ENCODE measurements at places on chromosomes 3 and 15.

GRCh38 chr15:44798826-44799225, 62.5 kb downstream of the TRIM69 start:
- DNase-seq: no peak

- DNase-seq: peak; percentile 21
These were observed 93.2 kb upstream of the AGTR1 start for GRCh38 chr3:148604270-148605085.

- DNase-seq: peak; percentile 8
These were observed 474 bp downstream of the MINAR1 start for GRCh38 chr15:79432345-79433275.

DNA sequence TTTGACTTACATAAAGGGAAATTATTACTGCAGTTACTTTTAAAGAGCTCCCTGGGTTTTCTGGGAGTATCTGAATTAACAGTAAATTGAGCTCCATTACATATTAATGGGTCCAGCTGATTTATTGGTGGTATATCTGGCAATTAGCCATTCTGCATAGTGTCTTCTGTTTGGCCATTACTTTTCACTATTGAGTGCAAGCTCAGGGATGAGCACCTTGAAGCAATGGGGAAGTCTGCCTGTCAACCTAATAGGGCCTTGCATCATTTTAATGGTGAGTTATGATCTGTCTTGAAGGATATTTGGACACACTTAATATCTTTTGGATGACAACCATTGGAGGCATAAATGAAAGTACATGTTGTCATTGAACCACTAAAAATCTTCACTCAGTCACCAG, 73.8 kb downstream of the MFSD1 start:
- no peak for DNase-seq

DNA sequence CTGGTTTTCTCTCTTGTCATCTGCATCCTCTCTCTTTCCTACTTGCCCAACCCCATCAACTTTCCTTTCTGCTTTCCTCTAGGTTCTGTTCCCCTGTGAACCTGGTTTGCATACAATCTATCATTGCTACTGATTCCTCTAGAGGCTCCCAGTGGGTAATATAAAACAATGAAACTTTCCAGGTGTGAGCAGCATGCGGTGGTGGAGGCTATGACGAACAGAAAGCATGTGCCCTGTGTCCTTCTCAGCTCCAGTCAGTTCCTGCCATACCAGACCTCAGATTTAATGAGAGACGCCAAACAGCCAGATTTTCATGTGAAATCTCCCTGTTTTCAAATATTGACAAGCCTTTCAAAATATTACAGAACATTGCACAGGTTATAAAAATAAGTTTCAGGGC, 3.5 kb upstream of the ACAP2 start:
- DNase-seq: no peak

DNA sequence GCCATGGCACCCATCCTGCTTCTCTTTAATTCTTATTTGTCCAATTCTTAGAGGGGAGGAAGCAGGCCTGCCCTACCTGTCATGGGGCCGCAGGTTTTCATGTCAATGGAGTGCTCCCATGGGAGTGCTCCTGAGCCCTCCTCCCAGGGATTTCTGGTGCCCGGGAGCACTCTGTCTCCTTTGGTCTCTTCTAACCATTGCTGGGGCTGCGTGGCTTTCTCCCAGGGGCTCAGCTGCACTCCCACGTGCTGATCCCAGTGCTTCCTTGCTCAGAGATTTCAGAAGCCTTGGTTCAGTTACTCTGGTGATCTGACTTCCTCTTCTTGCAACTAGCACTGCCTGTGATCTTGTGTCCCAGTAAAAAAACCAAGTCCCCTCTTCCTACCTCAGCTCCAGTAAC, 68.0 kb upstream of the ARL8B start:
- DNase-seq: no peak

- DNase-seq: no peak
These were observed 5.9 kb upstream of the CTXN2 start for GRCh38 chr15:48185529-48185928.

DNA sequence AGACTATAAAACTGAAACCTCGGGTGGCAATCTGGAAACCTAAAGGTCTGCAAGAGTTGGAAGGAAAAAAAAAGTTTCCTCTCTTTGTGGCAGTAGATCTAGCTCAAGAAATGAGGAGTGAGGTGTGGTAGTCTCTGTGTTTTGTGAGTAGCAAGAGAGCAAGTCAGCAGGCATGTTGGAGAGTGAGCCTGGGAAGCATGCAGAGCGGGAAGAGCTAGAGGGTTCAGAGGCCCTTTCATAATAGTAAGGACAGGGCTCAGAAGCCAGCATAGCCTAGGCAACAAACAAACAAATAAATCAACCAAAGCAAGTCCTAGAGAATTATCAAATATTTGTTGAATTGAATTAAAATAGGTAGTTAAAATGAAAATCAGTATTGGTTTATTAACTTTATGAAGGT, 189.7 kb upstream of the CBLB start:
- peak; percentile 36 for DNase-seq

GRCh38 chr15:58227706-58228543, 89.7 kb downstream of the AQP9 start:
- peak; percentile 85 for DNase-seq

DNA sequence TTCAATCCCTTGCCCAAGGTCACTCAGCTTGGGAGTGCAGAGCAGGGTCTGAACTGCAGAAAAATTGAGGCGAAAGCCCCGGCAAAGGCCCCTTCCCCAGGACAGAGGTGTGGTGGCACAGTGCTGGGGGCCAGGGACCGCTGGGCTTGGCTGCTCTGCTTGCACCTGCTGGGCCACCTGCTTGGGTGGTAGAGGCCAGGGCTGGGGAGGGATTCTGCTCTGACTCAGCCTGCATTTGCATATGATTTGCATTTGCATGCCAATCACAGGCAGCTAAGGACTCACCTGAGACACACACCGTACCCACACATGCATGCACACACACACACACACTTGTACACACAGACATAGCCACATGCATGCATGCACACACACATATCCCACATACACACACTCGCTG, 9.9 kb downstream of the GRM2 start:
- no peak for DNase-seq

DNA sequence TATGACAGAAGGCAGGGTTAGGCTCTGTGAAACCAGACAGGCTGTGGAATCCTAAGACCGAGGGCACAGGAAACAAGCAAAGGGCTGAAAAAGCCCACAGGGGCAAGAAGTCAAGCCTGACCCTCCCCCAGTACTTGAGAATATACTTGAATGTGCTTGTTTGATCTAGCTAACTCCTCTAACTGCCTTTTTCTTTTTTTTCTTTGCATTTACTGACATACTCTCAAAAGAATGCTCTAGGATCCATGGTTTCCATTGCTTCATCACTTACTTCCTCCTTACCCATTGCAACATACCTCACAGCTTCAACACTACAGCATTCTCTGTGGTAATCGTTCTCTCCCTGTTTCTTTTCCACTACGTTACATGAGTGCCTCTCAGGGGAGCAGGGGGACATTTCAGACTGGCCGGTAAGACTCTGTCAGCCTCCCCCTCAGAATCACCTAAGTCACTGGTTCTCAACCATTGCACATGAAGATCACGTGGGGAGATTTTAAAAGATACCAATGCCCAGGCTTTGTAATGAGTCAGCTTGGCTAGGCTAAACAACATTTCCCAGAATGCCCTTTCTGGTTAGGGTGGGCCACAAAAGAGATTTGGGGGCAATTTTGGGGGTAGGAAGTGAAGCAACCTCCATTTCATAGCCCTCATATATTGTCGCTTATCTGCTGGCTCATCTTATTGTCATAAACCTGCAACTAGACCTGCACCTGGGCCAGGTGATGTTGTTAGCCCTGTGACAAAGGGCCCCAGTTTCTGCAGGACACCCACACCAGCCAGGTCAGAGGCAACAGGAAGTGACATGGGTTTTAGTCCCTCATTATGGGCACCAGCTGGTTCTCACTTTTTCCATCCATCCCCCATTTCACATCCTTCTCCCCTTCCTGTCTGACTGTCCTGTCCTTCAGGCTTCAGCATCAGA, 24.6 kb upstream of the RSL24D1 start:
- peak; percentile 93 for DNase-seq

DNA sequence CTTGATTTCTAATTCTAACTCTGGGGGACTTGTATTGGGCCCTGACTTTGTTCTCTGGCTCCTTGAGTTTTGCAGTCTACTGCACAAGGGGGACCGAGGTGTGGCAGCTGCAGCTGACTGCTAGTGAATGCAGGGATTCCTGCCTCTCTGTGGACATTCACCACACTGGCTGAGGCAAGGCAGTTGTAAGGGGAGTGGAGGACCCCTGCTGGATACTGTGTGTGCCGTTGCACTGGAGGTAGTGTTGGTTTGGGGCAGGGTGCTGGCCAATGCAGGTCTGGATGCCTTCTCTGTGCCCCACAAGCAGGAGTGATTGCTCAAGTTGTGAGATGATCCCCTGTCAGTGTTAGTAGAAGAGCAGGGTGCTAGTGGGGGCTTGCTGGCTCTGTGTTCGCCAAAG, 626.1 kb downstream of the SQOR start:
- no peak for DNase-seq

- no peak for DNase-seq
These were observed 19.8 kb upstream of the ACAD9 start for GRCh38 chr3:128859630-128860029.

GRCh38 chr15:29712149-29712885, 110.0 kb downstream of the TJP1 start:
- DNase-seq: no peak

GRCh38 chr3:50270422-50271224, 1.7 kb downstream of the SEMA3B start:
- DNase-seq: no peak

GRCh38 chr3:908839-909238, 184.0 kb upstream of the CNTN6 start:
- peak; percentile 3 for DNase-seq

- DNase-seq: peak; percentile 87
These were observed 496.1 kb downstream of the FOXP1 start for GRCh38 chr3:71087143-71088018.

DNA sequence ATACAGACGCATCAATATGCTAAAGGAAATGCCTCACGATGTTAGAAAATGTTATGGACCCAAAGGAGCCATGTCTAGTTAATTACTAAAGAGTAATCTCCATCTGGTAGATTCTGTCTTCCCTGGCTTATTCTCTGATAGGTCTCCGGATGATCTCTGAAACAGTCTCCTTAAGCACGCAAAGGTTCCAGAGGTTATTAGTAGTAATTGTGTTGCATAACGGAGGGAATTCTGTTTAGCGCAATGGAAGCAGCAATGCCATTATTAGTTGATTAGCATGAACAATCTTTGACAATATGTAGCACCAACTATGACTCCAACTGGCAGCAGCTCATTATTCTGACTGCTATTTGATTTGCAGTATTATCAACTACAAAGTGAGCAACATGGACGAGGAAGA, 952.5 kb upstream of the SEMA6D start:
- no peak for DNase-seq

DNA sequence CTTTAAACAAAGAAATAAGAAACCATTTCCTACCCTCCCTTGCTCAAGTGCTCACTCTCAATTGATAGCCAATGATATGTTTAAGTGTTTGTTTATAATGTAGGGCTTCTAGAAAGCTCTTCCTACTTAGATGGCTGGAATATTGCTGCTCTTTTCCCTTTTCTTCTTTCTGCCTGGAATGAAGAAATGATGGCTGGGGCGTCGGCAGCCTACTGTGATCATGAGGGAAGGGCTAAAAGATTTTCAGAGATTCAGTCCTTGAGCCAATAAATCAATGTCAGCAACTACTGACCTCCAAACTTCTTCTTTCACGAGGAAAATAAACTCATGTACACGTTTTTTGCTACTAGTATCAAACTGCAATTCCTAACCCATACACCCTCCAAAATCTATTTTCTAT, 2.1 kb upstream of the GPR27 start:
- no peak for DNase-seq

- DNase-seq: peak; percentile 85
These were observed 100.5 kb upstream of the ZBED2 start for GRCh38 chr3:111695636-111696117.

DNA sequence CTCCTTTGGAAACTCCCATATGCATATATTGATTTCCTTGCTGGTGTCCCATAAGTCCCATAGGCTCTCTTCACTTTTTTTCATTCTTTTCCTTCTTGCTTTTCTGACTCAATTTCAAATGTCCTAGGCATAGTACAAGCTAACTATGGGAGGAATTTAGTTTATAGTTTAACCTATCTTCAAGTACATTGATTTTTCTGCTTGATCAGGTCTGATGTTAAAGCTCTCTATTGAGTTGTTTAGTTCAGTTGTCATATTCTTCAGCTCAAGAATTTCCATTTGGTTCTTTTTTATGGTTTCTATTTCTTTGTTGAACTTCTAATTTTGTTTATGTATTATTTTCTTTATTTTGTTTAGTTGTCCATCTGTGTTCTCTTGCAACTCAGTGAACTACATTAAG, 121.3 kb upstream of the MNS1 start:
- no peak for DNase-seq

DNA sequence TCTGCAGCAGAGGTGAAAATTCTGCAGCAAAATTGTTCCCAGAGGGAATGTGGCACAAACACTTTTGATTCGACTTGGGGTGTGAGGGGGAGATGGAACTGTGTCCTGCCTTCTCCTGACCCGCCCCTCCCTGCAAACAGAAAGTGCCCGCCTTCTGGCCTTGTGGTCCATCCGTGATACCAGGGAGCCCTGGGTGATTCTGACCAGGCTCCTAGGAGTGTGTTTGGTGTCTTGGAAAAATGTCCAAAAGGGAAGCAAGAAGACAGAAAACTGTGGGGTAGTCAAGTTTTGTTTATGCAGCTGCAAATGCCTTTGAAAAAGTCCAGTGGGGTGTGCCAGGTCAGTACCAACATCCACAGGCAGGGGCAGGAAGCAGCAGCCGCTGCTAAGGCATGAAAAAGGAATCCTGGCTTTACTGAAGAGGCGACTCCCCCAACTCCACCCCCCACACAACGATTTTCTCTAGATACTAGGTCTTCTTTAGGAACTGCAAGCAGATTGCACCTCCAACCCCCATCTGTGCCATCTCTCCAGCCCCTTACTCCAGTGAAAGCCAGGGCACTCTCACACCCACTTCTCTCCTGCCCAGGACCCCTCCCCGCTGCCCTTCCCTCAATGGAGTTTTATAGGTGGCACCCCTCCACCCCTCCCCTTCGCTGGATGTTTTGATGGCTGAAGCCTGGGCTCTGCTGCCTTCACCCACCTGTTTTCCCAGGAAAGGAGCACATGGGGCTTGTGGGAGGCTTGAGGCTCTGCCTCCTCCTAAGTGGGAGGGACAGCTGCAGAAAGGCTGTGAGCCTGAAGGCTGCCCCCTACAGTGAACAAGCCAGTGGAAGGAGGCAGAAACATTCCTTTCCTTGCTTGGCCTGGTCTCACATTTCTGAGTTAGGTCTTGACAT, 82.4 kb upstream of the HERC1 start:
- DNase-seq: peak; percentile 32

- DNase-seq: no peak
These were observed 186.7 kb upstream of the WNT5A start for GRCh38 chr3:55673764-55674163.

GRCh38 chr3:183555541-183556081, at the start of gene KLHL6:
KLHL6 (minus strand) TSS chr3:183555706; CDS start chr3:183555653, 53 bp downstream.
- no peak for DNase-seq

DNA sequence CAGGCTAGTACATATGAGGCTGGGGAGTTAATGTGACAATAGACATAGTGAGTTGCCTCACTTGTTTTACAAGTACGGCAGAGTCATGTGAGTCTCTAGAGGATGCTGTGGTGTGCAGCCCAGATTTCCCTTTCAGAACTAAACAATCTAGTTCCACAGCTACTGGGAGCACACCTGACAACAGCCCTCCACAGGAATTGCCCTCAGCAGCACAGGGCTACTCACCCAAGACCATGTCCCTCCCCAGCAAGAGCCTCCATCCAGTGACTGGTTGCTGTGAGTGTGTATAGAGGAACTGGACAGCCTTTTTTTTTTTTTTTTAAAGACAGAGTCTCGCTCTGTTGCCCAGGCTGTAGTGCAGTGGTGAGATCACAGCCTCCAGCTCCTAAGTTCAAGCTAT, 40.2 kb upstream of the UBE2E2 start:
- DNase-seq: peak; percentile 72
